Daoy (cell line): ENCODE measurements at places on chromosomes 4 and X. TPM values are rescaled to one million over a fixed set of nuclear protein-coding genes. Genes with fewer than 3 reads are reported as not detected.

GRCh38 chr4:100833906-100834305 lies 316.1 kb upstream of the EMCN start:
- DNase-seq, result no peak

Gene FGF13
- 4.4 and 6.0 TPM in 2 replicates for total RNA-seq

- no peak for DNase-seq
Observed at GRCh38 chr4:64784125-64784524, 374.9 kb upstream of the TECRL start.

Gene TBC1D25
- total RNA-seq, result 2.4 and 3.0 TPM in 2 replicates

- DNase-seq, result no peak
Observed at GRCh38 chr4:93897559-93897958, 69.0 kb downstream of the ATOH1 start.

Gene IL1RAPL1
- 1.5 and 1.7 TPM in 2 replicates for total RNA-seq

Gene LDB2
- 0.74 and 4.6 TPM in 2 replicates for total RNA-seq
